Chondrocyte (in vitro differentiated cells): ENCODE measurements at places on chromosomes 4 and X.

DNA sequence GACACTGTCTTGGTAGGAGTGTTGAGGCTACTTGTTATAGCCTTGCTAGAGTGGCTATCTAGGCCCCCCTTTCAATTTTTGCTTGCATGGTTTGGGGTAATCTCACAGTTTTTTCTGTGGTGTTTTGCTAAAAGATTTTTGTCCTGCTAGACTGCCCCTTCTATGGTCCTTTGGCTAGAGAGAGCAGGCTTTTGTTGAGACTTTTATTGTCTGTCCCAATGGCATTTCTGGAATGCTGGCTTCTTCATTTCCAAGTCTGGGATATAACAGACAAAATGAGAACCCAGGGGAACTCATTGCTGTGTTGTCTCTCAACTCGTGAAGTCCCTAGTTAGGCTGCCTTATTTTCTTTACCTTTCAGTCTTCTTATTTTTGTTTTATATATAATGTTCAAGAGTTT, 160.2 kb upstream of the ZC4H2 start:
- no peak overlapping the region for H3K4me3 ChIP-seq
- no peaks in the 10 kb centered on the region for H3K4me1 ChIP-seq
- no peak for DNase-seq
- H3K27me3 ChIP-seq, result no peaks in the 10 kb centered on the region
- H3K36me3 ChIP-seq, result peaks cover 1% of the 10 kb centered on the region
- H3K27ac ChIP-seq, result no peak overlapping the region

DNA sequence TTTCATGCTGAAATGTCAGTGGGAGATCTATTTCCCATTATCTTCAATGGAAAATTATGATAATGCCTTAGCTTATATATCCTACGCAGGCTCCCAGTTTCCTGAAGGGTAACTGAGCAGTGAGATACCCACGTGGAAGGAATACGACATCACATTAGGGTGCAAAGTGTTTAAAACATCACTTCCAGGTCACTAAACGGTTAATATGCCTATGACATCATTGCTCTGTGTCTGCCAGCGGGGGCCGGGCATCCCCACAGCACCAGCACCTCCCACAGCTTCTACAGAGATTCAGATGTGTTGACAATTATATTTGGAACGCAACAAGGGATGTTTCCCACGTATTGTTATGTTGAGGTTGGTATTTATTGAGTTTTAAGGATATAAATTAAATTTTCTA, 27.1 kb downstream of the TMEM271 start:
- H3K4me3 ChIP-seq, result no peak overlapping the region
- no peaks in the 10 kb centered on the region for H3K36me3 ChIP-seq
- peaks cover 17% of the 10 kb centered on the region for H3K27me3 ChIP-seq
- DNase-seq, result no peak

DNA sequence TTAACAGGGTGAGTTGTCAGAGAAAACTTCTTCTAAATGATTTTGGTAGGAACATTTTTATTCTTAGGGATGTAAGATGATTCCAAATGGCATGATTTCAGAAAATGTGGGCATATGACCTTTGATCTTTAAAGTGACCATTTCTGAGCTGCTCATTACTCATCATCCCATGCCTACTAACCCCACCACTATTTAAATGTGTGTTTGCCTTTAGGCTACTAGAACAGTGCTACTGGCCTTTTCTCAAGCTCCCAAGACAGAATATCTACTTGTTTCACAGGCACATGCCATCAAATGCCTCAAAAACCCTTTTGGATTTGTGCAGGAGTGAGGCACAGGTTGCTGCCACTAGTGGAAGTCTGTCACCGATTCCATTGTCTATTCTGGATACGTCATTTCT, 428.2 kb downstream of the ADAM29 start:
- H3K27me3 ChIP-seq, result peaks cover 2% of the 10 kb centered on the region
- H3K4me3 ChIP-seq, result no peak overlapping the region
- no peak overlapping the region for H3K27ac ChIP-seq
- H3K4me1 ChIP-seq, result peaks cover 12% of the 10 kb centered on the region

GRCh38 chrX:131792356-131792749, 230.7 kb upstream of the STK26 start:
- no peak for DNase-seq
- peaks cover 3% of the 10 kb centered on the region for H3K36me3 ChIP-seq
- no peak overlapping the region for H3K27ac ChIP-seq
- no peak overlapping the region for H3K4me3 ChIP-seq
- H3K27me3 ChIP-seq, result no peaks in the 10 kb centered on the region

DNA sequence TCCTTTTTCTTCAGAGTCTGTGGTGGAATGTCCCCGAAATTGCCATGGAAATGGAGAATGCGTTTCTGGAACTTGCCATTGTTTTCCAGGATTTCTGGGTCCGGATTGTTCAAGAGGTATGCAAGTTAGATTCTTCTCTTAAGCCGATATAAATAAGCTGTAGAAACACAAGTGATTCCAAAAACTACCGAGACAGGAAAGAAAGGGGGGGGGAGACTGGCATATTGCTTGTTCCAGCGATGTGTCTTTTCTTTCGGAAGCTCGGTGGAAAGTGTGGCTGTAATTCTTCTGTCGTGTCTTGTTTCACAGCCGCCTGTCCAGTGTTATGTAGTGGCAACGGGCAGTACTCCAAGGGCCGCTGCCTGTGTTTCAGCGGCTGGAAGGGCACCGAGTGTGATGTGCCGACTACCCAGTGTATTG, 236.9 kb downstream of the DCTD start:
- H3K4me1 ChIP-seq, result peaks cover 12% of the 10 kb centered on the region
- H3K36me3 ChIP-seq, result peaks cover 17% of the 10 kb centered on the region
- H3K27me3 ChIP-seq, result no peaks in the 10 kb centered on the region

GRCh38 chr4:185738038-185738552, 73.9 kb downstream of the SORBS2 start:
- DNase-seq, result no peak
- H3K36me3 ChIP-seq, result peaks cover 6% of the 10 kb centered on the region
- H3K27me3 ChIP-seq, result no peaks in the 10 kb centered on the region

GRCh38 chrX:152950786-152951185, 43.1 kb downstream of the PNMA5 start:
- no peak for DNase-seq
- peaks cover 3% of the 10 kb centered on the region for H3K4me1 ChIP-seq
- H3K36me3 ChIP-seq, result peaks cover 4% of the 10 kb centered on the region
- no peaks in the 10 kb centered on the region for H3K27me3 ChIP-seq
- H3K4me3 ChIP-seq, result no peak overlapping the region

- no peaks in the 10 kb centered on the region for H3K27me3 ChIP-seq
- no peak overlapping the region for H3K27ac ChIP-seq
- H3K4me3 ChIP-seq, result no peak overlapping the region
- H3K36me3 ChIP-seq, result no peaks in the 10 kb centered on the region
- DNase-seq, result no peak
These were observed 8.7 kb downstream of the PYURF start for GRCh38 chr4:88514557-88515511.

DNA sequence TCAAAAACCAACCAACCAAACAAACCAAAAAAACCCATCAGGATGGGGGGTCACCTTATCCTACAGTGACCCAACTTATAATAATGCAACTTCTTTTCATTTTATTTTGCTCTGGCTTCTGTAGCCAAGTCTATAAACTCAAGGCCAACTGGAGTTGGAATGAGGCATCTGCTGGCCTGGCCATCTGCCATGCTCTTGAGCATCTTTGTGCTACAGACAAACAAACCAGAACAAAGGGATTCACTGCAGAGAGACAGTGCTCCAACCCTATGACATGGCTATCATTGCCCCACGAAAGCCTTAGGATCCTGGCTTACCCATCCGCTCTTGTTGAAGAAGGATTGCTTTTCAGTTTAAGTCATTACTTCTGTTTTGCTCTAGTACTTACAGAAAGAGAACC, 49.2 kb upstream of the SCRG1 start:
- H3K4me1 ChIP-seq, result peaks cover 10% of the 10 kb centered on the region
- no peak overlapping the region for H3K27ac ChIP-seq
- H3K36me3 ChIP-seq, result peaks cover 6% of the 10 kb centered on the region
- no peaks in the 10 kb centered on the region for H3K27me3 ChIP-seq
- H3K4me3 ChIP-seq, result no peak overlapping the region
- DNase-seq, result no peak

GRCh38 chr4:141081921-141082395, 51.3 kb downstream of the RNF150 start:
- peaks cover 10% of the 10 kb centered on the region for H3K4me1 ChIP-seq
- no peak for DNase-seq

GRCh38 chrX:17495052-17495451, 120.1 kb downstream of the NHS start:
- H3K27ac ChIP-seq, result no peak overlapping the region
- no peak for DNase-seq
- peaks cover 4% of the 10 kb centered on the region for H3K36me3 ChIP-seq
- H3K27me3 ChIP-seq, result peaks cover 3% of the 10 kb centered on the region

- no peak for DNase-seq
- no peak overlapping the region for H3K4me3 ChIP-seq
- H3K36me3 ChIP-seq, result no peaks in the 10 kb centered on the region
- no peaks in the 10 kb centered on the region for H3K27me3 ChIP-seq
- H3K4me1 ChIP-seq, result no peaks in the 10 kb centered on the region
These were observed 18.0 kb downstream of the RPS6KA3 start for GRCh38 chrX:20248592-20249192.

- H3K4me1 ChIP-seq, result no peaks in the 10 kb centered on the region
- no peak overlapping the region for H3K27ac ChIP-seq
- no peak for DNase-seq
- H3K4me3 ChIP-seq, result no peak overlapping the region
- no peaks in the 10 kb centered on the region for H3K27me3 ChIP-seq
These were observed 37.6 kb downstream of the AMOT start for GRCh38 chrX:112803060-112803459.

- DNase-seq, result no peak
- no peaks in the 10 kb centered on the region for H3K4me1 ChIP-seq
- H3K27me3 ChIP-seq, result peaks cover 32% of the 10 kb centered on the region
These were observed 113.4 kb downstream of the PACRGL start for GRCh38 chr4:20813700-20814099.
